ENCODE measurements at places on chromosomes 5 and 9.
A peak's percentile ranks its signal among the peaks of the same experiment; 100 is the strongest.

- no peak for DNase-seq
Measured at GRCh38 chr9:76192013-76192412, 202.2 kb downstream of the RFK start.

DNA sequence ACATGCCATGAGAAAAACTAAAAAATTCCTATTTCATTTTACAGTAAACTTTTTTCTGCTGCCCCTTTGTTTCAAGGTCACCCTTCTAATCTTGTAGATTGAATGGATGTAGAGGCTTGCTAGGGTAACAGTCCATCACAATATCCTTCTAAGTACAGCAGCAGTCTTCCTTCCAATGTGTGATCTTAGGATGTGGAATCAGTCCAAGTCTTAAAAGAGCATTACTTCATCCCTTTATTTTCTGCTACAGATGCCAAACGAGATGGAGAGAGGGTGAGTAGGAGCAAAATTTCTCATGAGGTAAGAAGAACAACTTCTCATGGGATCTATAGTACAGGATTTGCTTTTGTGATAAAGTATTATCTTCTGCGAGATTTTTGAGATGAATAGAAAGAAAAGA, 704 bp upstream of the IL33 start:
- DNase-seq: no peak

- DNase-seq: peak; percentile 69
Measured at GRCh38 chr5:128084228-128085167, 932 bp downstream of the SLC12A2 start.

- DNase-seq: no peak
Measured at GRCh38 chr9:38662763-38663593, 42.6 kb upstream of the ANKRD18A start.

- no peak for DNase-seq
Measured at GRCh38 chr9:98406469-98406868, 151.0 kb upstream of the TBC1D2 start.

- DNase-seq: no peak
Measured at GRCh38 chr9:91248707-91249106, 113.0 kb downstream of the AUH start.

GRCh38 chr5:135379046-135379654, 19.9 kb downstream of the MACROH2A1 start:
- no peak for DNase-seq

DNA sequence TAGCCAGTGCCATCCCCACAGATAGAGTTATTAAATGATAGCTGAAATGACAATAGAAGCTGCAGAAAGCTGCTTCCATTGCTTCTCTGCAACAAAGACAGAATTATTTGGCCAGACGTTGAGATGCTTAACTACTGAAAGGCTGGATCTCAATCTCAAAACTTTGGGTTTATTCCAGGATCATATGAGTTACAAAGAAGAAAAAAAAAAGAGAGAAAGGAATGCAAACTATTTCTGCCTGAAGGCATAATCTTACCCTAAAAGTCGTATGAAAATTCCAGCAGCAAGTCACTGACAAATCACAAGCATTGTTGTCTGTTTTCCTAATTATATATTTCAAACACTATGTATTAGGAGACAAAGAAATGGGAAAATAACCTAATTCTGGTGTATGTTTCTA, 12.8 kb upstream of the TYRP1 start:
- DNase-seq: no peak

GRCh38 chr5:103849934-103850333, 287.3 kb upstream of the NUDT12 start:
- DNase-seq: no peak

DNA sequence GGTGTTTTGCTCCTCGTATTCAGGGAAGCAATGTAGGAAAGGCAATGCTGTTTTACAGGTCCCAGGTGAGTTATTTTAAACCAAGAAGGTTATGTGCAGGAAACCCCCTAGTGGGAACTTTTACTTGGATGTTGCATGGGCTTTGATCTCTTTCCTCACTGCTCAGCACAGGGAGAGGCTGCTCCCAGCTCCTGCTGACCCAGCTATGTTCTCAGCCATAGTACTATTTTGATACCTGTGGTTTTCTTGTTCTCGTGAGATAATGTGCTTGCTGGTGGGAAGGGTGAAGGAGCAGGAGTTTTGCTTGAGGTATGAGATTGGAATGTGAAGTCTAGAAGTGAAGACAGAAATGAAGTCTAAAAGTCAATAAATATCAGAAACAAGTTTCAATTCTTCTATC, 265.6 kb upstream of the FBXL7 start:
- DNase-seq: no peak

- no peak for DNase-seq
Measured at GRCh38 chr5:163502521-163502920, 2.9 kb upstream of the MAT2B start.

- DNase-seq: no peak
Measured at GRCh38 chr5:35877655-35878054, 21.0 kb downstream of the IL7R start.

GRCh38 chr5:75566710-75567309, 44.4 kb upstream of the ANKDD1B start:
- peak; percentile 67 for DNase-seq

- DNase-seq: no peak
Measured at GRCh38 chr5:124658867-124659557, 87.4 kb downstream of the ZNF608 start.

GRCh38 chr5:9954869-9955268, 294.8 kb downstream of the ATPSCKMT start:
- no peak for DNase-seq

DNA sequence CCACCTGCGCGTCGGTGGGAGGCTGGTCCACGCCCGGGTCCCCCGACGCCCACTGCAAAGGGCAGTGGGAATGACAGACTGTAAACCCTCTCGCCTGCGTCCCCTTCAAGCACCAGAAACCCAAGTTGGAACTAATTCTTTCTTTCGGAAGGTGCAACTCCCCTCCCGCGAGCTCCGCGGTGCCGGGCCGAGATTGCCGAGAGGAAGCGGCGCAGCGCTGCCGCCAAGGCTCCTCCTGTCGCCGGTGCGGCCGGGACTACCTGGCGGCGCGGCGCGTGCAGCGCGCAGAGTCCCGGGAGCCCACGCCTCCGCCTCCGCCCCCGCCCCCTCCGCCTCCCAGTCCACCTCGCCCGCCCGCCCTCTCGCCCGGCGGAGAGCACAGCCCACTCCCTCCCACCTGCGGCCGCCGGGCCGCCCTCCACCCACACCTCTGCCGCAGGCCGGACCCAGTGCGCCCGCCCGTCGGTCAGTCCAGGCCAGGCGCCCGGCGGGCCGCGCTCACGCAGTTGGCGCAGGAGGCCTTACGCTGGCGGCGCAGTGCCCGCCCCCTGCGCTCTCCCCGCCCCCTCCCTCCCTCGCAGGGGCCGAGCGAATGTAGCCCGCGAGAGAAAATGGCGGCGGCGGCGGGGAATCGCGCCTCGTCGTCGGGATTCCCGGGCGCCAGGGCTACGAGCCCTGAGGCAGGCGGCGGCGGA, at the start of gene MAP3K1:
TSS of gene MAP3K1 (plus strand) at position 587 of the 695 bp plus-strand sequence. CDS start at position 612, 25 bp downstream.
- DNase-seq: peak; percentile 87

GRCh38 chr5:174462129-174462528, 262.3 kb upstream of the MSX2 start:
- no peak for DNase-seq

GRCh38 chr5:141326088-141326854, 4.0 kb upstream of the PCDHGA1 start:
- peak; percentile 75 for DNase-seq

DNA sequence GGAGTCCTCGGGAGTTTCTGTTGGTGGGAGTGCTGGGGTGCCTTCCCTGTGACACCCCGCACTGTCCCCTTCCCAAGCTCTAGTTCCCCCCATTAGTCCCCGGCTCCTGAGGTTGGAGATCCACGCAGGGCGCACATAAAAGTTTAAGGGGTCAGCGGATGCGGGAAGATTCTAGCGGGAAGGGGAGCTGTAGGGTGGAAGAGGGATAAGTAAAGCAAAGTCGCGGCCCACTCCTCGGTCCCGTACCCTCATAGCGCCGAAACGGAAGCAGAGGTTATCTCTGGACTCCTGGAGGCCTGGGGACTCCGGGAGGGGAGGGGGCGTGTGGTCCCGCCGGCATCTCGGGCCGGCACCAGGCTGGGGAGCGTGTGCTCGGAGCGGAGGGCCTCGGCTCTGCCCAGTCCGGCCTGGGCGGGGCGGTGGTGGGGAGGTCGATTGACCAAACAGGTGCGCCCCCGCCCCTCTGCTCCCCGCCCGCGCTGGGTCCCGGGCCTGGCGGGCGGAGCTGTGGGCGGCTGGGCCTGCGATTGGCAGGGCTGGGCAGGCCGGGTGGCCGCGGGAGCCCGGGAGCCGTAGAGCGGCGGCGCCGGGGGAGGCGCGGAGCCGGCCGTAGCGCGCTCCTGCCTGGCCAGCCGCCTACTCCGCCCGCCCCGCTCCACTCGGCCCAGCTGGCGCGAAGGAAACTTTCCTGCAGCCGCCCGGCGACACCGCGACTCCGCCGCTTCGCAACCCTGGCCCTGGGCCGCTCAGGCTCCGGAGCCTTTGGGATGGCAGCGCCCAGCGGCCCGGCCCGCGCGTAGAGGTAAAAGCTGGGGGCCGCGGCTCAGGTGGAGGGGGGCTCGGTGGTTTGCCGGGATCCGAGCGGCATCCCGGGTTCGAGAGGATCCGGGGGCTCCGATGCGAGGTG, 52.2 kb upstream of the DAB2IP start:
- DNase-seq: no peak

GRCh38 chr9:91790917-91791316, 159.1 kb downstream of the ROR2 start:
- no peak for DNase-seq

- DNase-seq: no peak
Measured at GRCh38 chr5:123671711-123672456, 159.9 kb downstream of the CSNK1G3 start.

- no peak for DNase-seq
Measured at GRCh38 chr5:2762744-2763532, 11.5 kb upstream of the IRX2 start.

DNA sequence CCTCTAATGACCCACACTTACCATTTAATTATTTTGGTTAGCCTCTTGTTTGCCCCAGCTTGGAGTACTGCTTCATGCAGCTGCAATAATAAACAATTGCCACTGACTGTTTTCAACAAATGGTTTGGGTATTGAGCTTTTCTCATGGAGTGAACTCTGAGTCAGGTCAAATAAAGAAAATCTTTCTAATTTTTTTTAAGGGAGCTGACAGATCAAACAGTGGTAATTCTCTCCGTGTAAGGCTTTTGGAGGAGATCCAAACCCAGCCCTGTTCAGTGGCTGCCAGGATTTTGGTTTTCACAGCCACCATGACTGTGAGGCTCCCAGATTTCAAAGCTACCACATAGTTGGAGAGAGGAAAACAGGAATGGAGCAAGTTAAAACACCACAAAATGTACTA, 110.7 kb upstream of the EFNA5 start:
- DNase-seq: no peak

DNA sequence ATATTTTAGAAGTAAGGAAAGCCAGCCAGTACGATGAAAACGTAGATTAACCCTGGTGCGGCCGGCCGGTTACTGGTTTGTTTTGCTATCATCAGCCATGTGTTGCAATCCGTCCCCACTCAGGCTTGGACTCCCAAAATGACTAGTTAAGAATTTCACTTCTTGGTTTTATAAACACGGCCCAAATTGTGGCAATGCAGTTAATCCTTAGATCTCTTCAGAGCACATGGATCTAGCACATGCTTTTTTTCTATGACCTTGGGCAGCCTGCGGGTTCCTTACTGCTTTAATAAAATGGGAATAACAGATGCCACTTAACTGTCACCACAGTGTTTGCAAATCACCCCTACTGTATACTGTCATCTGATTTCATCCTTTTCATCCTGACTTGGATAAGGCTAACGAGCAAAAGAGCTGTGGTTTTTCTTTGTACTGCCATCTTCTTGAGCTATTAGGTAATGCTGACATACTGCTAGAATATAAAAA, 1.5 kb downstream of the NDFIP1 start:
- peak; percentile 54 for DNase-seq

DNA sequence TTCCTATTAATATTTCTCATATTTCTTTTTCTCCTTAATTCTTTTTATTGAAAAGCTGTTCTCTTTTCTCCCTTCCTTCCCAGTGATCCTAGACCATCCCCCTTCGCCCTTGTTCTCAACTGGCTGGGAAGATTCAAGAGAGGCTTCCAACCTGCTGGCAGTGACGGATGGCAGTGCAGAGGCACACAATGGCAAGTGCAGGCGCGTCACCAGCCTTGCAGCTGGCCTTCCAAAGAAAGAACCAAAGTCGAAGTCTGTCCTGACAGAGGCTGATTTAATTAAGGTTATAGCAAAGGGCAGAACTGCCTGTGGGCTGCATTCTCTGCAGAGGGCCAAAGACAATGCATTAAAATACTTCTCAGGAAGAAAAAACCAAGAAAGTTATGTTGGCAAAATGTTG, 7.4 kb downstream of the CEMIP2 start:
- no peak for DNase-seq

DNA sequence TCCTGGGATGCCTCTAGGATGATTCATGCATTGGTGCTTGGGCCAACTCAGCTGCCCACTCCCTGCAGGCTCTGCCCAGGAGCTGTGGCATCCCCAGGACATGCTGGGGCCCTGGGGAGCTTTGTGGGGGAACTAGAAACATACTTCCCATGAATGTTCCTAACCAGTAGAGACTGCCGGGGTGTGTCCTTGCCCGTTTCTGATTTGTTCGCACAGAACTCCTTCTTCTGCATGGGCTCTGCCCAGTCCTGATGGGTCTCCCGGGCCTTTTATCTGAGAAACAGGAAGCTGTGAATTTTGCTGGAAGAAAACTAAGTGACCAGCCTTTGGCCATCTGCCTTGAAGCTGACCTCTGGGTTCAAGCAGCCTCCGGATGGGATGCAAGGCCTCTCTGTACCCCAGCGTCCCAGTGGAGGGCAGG, 71.6 kb upstream of the RNU6ATAC start:
- DNase-seq: no peak

DNA sequence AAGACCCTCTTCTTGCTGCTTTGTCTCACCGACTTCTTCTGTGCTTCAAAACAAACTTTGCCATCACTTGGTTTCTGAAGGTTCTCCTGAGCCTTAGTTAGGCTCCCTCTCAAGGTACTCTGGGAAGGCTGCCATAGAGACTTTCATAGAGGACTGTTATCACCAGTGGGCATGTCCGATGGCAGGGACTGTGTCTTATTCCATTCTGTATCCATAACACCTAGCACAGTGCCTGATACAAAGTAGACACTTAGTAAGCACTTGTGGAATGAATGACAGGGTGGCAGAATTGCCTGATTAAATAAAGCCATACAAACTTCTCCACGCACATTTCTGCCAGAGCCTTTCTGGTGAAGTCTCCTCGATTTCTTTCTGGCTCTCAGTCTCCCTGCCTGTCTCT, 32.7 kb downstream of the AGXT2 start:
- DNase-seq: no peak

- no peak for DNase-seq
Measured at GRCh38 chr5:37891832-37892231, 52.0 kb upstream of the GDNF start.
